Right ventricle myocardium inferior (tissue), 1 donor: ENCODE measurements at places on chromosomes 2 and 18. TPM values are rescaled to one million over a fixed set of nuclear protein-coding genes. Genes with fewer than 3 reads are reported as not detected.

The DTNA gene
- total RNA-seq: 153 TPM

The SERPINB13 gene
- total RNA-seq: not detected

The TMEFF2 gene
- 0.11 TPM for total RNA-seq

The IL1RN gene
- total RNA-seq: 0.89 TPM

DNA sequence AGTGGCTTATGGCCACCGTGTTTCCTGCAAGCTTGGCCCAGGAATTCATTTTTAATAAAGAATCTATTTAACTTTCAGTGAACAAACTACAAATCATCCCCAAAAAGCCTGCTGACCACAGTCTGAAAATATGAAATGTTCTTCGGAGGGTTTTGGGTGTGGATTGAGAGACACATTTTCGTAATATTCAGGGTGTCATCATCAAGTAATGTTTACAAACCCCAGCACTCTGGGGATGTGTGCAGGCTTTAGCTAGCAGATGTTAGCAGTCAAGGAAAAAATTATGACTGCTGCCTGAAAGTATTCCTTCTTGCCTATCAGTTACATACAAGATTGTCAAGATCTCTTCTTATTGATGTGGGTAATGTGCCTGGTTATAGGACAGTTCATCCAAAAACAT, 143.9 kb upstream of the FN1 start:
- DNase-seq: no peak

GRCh38 chr2:169009865-169010579, 21.1 kb downstream of the ABCB11 start:
- DNase-seq: no peak

- DNase-seq: peak; percentile 67
Observed at GRCh38 chr2:229445501-229446211, 174.6 kb upstream of the PID1 start.

DNA sequence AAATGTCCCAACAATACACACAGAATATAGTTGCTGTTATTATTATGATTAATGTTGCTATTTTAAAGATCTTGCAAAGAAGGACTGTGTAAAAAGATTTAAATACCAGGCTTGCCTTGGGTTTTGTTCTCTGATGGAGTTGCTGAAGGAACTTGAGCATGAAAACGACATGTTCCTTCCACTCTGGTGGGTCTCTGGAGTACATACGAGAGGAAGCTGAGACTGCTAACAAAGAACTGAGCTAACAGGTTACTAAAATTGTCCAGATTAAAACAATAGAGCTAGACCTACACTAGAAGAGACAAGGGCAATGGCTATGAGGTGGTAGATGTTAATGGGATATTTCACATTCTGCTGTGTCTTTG, 612.2 kb downstream of the TSN start:
- no peak for DNase-seq

DNA sequence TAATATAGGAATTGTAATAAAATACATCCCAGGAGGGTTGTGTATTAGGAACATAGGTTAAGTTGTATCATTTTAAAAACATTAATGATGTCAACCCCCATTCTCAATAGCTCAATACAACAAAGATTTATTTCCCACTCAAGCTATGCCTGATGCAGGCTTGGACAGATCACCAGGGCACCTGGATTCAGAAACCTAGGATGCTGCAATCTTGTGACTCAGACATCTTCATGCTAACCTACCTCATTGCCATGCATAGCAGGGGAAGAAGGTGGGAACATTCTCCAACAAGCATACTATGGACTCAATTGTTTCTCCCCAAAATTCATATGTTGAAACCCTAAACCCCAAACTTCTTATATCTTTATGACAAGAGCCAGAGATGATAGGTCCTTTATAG, 244.2 kb downstream of the CD226 start:
- DNase-seq: no peak

- DNase-seq: no peak
Observed at GRCh38 chr2:235968155-235968554, 200.0 kb downstream of the GBX2 start.

DNA sequence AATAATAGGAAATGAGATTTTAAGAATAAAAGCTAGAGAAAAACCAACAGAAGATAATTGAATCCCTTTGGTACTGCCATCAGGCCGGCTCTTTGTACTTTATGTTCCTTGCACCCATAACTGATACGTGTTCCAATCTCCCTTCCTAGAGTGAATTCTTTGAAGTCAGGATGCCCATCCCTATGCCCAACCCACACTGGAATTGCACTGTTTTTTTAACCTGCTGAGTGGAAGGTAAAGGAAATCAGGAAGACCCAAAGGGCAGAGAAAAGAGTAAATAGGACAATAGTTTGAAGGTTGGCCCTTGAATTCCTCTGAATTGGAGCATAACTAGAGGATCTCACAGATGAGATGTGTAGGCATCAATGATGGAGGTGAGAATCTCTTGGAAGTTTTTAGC, 4.4 kb upstream of the ATG16L1 start:
- DNase-seq: no peak

GRCh38 chr2:193409951-193410350, 1215.2 kb upstream of the TMEFF2 start:
- DNase-seq: no peak

DNA sequence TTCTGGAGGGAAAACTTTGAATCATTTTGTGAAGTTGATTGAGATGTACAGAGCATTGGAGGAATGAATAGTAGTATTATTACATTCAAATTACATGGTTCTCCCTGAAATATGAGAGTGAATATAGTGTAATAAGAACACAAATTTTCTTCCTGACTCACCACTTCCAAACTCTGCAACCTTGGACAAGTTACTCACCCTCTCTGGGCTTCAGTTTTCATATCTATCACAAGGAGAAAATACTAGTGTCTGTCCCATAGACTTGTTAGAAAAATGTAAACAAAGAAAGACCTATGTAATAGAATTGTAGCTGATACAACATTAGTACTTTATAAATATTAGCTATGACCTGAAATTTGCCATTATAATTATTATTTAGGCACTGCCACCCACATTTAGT, 150.8 kb downstream of the LRRTM1 start:
- DNase-seq: no peak

DNA sequence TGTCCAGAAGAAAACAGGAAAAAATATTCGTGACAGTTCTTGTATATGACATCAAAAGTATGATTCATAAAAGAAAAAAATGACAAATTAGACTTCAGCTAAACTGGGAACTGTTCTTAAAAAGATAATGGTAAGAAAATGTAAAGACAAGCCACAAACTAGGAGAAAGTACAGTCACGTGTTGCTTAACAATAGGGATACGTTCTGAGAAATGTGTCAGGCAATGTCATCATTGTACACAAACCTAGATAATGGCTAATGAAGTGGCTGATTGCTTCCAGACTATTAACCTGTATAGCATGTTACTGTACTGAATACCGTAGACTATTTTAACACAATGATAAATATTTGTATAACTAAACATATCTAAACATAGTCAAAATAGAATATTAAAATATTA, 35.9 kb upstream of the CTIF start:
- no peak for DNase-seq
